AG04450 (cell line): ENCODE measurements at places on chromosomes 2 and 18. TPM values are rescaled to one million over a fixed set of nuclear protein-coding genes. Genes with fewer than 3 reads are reported as not detected.

- no peak for DNase-seq
Observed at GRCh38 chr18:44724105-44724778, 43.6 kb downstream of the SETBP1 start.

DNA sequence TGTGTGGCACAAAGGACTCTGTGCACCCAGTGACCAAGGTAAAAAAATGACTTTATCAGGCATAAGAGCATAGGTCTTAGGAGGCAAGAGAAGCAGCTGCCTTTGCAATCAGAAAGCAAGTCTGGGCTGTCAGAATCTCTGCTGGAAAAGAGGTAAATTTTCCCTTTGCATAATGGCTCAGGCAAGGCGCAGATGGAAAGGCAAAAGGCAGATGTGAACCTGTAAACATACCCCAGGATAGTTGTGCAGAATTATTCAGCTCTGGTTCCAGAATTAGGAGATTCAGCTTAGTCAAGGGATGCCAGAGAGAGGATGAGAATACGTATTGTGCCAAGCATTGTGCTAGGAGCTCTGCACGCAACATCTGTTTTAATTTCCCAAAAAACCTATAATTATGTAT, 258.7 kb downstream of the CLIP4 start:
- no peak for DNase-seq

DNA sequence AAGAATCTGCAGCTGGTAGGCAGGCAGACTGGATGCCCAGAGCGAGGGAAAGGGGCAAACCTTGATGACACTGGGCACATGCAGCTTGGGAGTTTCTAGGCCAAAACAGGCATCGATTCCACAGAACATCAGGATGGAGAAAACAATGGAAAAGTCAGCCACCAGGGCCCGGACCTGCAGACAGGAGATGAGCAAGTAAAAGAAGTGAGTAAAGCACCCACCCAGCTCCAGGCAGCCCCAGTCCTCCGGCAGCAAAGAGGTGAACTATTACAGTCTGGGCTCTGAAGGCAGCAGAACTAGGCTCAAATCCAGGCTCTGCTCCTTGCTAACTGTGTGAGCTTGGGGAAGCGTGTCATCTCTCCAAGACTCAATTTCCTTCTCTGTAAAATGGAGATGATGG, 36.6 kb downstream of the MTHFD2 start:
- no peak for DNase-seq

The ABHD1 gene
- polyA plus RNA-seq = 0.10 TPM in 1 of 2 replicates, not detected in the other

The MAP2 gene
- polyA plus RNA-seq = 0.69 and 1.1 TPM in 2 replicates

The CBLN2 gene
- 0.02 and 0.04 TPM in 2 replicates for polyA plus RNA-seq
